Activated CD8-positive, alpha-beta T cell treated with anti-CD3 and anti-CD28 coated beads, Interleukin-2, amount 10 ng/mL, durations not matched to agents 7 days and 5 days (primary cell): ENCODE measurements at places on chromosomes 4 and X. TPM values are rescaled to one million over a fixed set of nuclear protein-coding genes. Genes with fewer than 3 reads are reported as not detected.

GRCh38 chr4:47482326-47482725 lies 2.7 kb upstream of the ATP10D start:
- peaks cover 12% of the 10 kb centered on the region for H3K27me3 ChIP-seq
- DNase-seq = no peak
- no peak overlapping the region for H3K4me3 ChIP-seq
- H3K36me3 ChIP-seq = no peaks in the 10 kb centered on the region

DNA sequence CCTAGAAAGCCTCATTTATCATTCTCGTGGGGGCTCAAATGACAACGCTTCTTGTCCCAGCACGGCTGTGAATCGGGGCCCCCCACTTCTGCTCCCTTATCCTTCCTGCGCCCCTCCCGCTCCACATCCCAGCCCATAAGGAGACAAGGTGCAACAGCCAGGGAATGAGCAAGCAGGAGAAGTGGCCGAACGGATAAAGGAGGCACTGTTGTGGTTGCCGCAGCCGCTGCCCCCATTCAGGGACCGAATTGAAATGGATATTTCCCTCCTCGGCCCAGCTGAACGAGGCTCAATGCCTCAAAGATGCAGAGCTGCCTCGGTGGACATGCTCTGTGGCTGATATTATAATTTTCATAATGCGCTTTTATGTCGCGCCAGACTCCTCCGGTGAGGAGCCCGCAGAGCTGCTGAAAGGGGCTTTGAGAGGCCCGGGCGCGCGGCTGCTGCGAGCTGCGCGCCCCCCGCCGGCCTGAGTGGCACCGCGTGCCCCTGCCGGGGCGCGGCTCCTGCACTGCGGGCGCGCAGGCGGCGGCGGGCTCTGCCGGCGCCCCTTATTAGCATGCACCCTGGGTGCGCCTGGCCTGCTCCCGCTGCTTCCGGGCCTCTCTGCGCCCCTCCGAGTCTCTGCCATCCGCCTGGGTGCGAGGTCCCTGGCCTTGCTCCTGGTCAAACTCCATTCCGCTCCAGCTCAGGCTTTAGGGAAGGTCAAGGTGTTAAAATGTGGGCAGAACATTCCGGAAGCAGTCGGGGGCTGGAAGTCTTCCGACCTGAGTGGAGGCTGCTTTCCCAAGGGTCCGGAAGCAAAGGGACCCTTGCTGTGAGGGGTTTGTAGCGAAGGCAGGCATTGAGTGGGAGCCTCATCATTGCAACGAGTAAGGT lies 68.2 kb upstream of the TMEM33 start:
- H3K27me3 ChIP-seq = peaks cover 76% of the 10 kb centered on the region
- H3K4me3 ChIP-seq = no peak overlapping the region
- no peak overlapping the region for H3K27ac ChIP-seq

DNA sequence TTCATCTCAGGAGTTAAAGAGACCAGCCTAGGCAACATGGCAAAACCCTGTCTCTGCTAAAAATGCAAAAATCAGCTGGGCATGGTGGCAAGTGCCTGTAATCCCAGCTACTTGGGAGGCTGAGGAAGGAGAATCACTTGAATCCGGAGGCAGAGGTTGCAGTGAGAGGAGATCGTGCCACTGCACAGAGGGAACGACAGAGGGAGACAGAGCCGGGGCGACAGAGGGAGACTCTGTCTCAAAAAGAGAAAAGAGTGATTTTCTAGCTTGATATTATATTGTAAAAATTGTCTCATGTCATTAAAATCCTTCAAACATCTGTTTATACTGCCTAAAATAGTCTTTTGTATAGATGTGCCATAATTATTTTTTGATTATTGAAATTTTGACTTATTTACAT lies 225.4 kb upstream of the AGA start:
- no peaks in the 10 kb centered on the region for H3K27me3 ChIP-seq
- H3K4me3 ChIP-seq = no peak overlapping the region
- no peak overlapping the region for H3K27ac ChIP-seq
- no peaks in the 10 kb centered on the region for H3K4me1 ChIP-seq
- no peak for DNase-seq

DNA sequence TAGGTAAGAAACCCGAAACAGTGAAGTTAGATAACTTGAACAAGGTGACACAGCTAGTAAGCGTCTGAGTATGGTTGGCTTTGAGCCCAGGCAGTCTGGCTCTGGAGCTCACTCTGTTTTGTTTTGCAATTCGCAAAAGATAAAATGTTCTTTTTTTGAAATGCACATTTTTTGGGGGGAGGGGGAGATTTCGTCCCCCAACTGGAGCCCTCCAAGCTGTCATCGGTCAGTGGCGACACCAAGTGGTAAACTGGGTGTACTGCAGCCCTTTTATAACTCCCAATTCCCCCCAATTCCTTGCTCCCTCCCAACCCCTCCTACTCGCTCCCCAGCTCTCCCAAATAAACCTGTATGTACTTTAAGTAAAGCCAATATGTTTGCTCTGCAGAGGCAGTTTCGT lies 2.8 kb upstream of the CLCN5 start:
- no peak overlapping the region for H3K27ac ChIP-seq
- no peaks in the 10 kb centered on the region for H3K27me3 ChIP-seq
- H3K4me3 ChIP-seq = no peak overlapping the region
- H3K4me1 ChIP-seq = peaks cover 14% of the 10 kb centered on the region
- H3K36me3 ChIP-seq = no peaks in the 10 kb centered on the region

GRCh38 chr4:79850626-79851025 lies 222.4 kb downstream of the ANTXR2 start:
- no peak overlapping the region for H3K27ac ChIP-seq
- H3K27me3 ChIP-seq = no peaks in the 10 kb centered on the region
- no peak overlapping the region for H3K4me3 ChIP-seq
- H3K36me3 ChIP-seq = no peaks in the 10 kb centered on the region
- no peaks in the 10 kb centered on the region for H3K4me1 ChIP-seq

- no peaks in the 10 kb centered on the region for H3K36me3 ChIP-seq
- DNase-seq = no peak
- H3K4me1 ChIP-seq = no peaks in the 10 kb centered on the region
- H3K27ac ChIP-seq = no peak overlapping the region
These were observed 140.1 kb downstream of the ANK2 start for GRCh38 chr4:113189546-113189945.

- H3K4me1 ChIP-seq = no peaks in the 10 kb centered on the region
- no peak for DNase-seq
- no peak overlapping the region for H3K4me3 ChIP-seq
- no peaks in the 10 kb centered on the region for H3K27me3 ChIP-seq
- peaks cover 9% of the 10 kb centered on the region for H3K36me3 ChIP-seq
- no peak overlapping the region for H3K27ac ChIP-seq
These were observed 99.6 kb downstream of the DHRSX start for GRCh38 chrX:2401201-2401589.

CTAG2 gene
- total RNA-seq = not detected

WDR17 gene
- 0.34 TPM for total RNA-seq

C4orf36 gene
- not detected for total RNA-seq

CSAG2 gene
- not detected for total RNA-seq

SHOX gene
- total RNA-seq = not detected

HSFX1 gene
- 0.78 TPM for total RNA-seq

KIT gene
- 4.2 TPM for total RNA-seq

TCEAL6 gene
- not detected for total RNA-seq
